ENCODE measurements at places on chromosomes 2 and 18.
A peak's percentile ranks its signal among the peaks of the same experiment; 100 is the strongest.

DNA sequence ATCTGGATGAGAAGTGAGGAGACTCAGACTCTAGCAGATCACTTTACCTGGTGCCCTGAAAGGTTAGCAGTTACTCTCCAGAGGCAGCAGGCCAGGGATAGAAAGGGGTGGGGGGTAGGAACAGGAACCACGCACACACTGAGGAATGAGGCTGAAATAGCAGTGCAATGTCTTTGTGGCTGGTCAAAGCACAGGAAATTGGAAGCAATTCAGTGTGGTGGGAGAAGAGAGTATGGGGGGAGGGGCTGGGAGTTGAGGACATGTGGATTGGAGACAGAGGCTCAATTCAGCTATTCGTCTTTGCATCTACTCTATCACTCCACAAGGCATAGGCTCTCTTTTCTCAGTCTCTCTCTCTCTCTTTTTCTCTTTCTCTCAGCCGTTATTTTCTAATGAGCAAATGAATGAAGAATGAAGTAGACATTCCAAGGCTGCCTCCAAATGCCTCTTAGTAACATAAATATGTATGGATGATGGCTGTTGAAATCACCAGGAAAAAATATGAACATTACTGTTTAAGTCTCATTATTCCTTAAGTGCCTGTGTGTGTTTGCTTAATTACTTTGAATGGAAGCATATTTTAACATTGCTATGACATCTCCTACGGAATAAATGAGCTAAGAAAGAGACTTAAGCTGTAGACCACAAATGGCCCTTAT, 979.4 kb downstream of the TSN start:
- no peak for DNase-seq
- H3K4me1 ChIP-seq = no peaks in the 10 kb centered on the region
- H3K36me3 ChIP-seq = no peaks in the 10 kb centered on the region
- H3K27ac ChIP-seq = no peak overlapping the region

- H3K4me1 ChIP-seq = no peaks in the 10 kb centered on the region
- no peaks in the 10 kb centered on the region for H3K27me3 ChIP-seq
- no peak for DNase-seq
- H3K36me3 ChIP-seq = no peaks in the 10 kb centered on the region
- no peak overlapping the region for H3K27ac ChIP-seq
Observed at GRCh38 chr2:23503682-23504081, 118.7 kb downstream of the KLHL29 start.

GRCh38 chr2:1505031-1505441, 91.8 kb downstream of the TPO start:
- peaks cover under 1% of the 10 kb centered on the region for H3K4me1 ChIP-seq
- DNase-seq = no peak
- H3K27ac ChIP-seq = no peak overlapping the region
- H3K4me3 ChIP-seq = no peak overlapping the region

- H3K36me3 ChIP-seq = no peaks in the 10 kb centered on the region
- DNase-seq = no peak
- no peaks in the 10 kb centered on the region for H3K27me3 ChIP-seq
- no peak overlapping the region for H3K4me3 ChIP-seq
Observed at GRCh38 chr2:769771-770170, 92.6 kb upstream of the TMEM18 start.

GRCh38 chr18:26711756-26712155, 153.8 kb downstream of the AQP4 start:
- H3K27me3 ChIP-seq = no peaks in the 10 kb centered on the region
- no peaks in the 10 kb centered on the region for H3K36me3 ChIP-seq
- no peak overlapping the region for H3K4me3 ChIP-seq
- peaks cover 7% of the 10 kb centered on the region for H3K4me1 ChIP-seq
- no peak overlapping the region for H3K27ac ChIP-seq

DNA sequence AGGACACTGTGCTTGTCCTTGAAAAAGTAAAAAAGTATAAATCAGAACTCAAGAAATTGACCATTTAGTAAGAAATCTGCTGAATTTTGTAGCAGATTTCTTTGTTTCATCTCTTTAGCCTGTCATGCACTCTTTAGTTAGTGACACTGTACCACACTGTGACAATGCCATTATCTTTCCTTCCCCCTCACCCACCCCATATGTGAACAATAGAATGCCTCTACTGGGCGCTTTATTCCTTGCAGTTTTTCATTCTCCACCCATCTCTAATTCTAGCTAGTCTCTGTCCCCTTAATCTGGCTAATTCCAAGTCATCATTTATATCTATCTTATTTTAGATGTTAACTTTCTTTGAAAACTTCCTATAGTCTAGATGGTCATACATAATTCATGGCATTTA, 241.0 kb downstream of the LRP1B start:
- H3K36me3 ChIP-seq = no peaks in the 10 kb centered on the region
- H3K4me3 ChIP-seq = no peak overlapping the region
- H3K27me3 ChIP-seq = no peaks in the 10 kb centered on the region
- DNase-seq = no peak
- H3K4me1 ChIP-seq = no peaks in the 10 kb centered on the region

DNA sequence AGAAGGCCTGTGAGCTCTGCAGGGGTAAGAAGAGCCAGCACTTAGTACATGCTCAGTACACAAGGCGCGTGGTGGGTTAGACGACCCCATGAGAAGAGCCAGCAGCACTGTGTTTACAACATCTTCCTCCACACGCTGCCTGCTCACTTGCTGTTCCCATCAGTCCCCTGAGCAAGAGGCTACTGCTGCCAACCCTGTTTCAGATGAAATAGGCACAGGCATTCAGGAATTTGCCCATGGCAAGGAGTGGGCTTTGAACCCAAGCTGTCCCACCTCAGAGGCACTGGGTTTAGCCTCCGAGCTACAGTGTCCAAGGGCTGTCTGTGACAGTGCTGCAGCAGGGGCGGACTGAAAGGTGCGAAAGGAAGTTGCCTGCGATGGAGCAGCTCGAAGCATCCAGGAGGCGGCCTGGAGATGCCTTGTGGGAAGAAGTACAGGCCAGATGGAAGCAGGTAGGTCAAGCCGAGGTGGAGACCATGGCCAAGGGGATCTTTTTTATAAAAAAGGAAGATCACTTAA, 121.5 kb upstream of the PXDN start:
- DNase-seq = no peak
- no peaks in the 10 kb centered on the region for H3K27me3 ChIP-seq
- no peaks in the 10 kb centered on the region for H3K36me3 ChIP-seq
- no peaks in the 10 kb centered on the region for H3K4me1 ChIP-seq

DNA sequence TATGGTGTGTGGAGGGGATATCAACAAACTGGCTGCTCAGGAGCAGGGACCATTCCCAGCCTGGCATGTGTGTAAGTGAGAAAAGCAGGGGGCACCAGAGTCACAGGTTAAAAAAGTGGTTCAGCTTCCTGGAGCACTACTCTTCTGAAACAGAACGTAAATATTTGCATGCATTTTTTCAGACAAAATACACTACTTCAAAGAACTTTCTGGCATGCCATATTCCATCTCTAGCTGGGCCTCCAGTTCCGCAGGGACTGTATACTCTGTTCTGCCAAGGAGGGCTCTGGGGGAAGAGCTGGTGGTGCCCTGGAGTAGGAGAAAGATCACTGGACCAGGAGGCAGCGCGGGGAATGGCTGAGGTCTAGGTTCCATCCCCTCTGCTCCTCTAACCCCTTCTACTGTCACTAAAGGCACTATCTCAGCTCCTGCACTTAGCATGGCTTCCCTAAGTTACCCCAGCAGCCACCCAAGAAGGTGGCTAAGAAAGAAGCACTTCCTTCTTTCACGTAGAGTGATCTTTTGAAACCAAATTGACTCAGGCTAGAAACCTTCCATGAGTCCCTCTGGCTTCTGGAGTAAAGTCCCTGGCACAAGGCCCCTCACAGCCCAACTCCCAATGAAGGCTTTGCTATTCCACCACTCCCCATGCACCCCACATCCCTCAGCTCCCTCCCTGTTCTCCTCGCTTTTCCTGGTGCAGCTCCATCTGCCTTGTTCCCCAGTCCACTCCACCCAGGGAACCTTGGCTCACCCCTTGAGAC, 57.6 kb upstream of the CABLES1 start:
- H3K4me3 ChIP-seq = no peak overlapping the region
- peaks cover 19% of the 10 kb centered on the region for H3K4me1 ChIP-seq
- H3K36me3 ChIP-seq = no peaks in the 10 kb centered on the region
- peak overlapping the region; percentile 61 for H3K27ac ChIP-seq

DNA sequence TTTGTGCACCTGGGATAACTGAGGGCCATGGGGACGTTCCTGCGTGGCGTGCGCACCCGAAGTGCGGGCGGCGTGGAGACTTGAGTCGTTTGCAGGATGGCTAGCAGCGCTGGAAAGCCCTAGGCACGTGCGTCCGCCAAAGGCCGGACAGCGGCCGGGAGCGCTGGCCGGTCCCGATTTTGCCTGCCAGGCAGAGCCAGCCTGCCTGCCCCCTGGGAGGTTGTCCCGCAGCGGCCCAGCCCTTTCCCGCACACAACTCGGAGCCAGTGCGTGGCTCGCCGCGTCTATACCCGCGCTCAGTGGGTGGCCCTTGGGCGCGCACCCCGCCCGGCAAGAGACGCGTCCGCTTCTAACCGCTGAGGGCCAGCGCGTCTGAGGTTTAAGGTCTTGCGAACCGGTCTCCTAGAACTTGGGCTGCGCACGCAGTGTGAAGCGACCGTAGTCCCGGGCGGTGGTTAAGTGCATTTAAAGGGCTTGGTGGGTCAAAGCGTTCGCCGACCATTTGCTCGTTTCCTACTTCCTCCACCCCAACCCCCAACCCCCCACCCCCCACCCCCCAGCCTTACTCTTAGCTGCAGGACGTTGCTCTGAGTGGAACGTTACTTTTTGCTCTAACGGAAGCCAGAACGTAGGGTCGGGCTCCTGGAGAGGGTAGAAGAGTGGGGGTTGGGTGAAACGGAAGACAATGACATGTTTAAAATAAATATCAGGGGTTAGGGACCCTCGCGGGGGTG, 627 bp downstream of the CDCA7 start:
- H3K4me1 ChIP-seq = peaks cover 20% of the 10 kb centered on the region
- peak overlapping the region; percentile 54 for H3K4me3 ChIP-seq
- H3K27me3 ChIP-seq = peaks cover 5% of the 10 kb centered on the region
- no peak overlapping the region for H3K27ac ChIP-seq

- no peak for DNase-seq
- no peaks in the 10 kb centered on the region for H3K27me3 ChIP-seq
- H3K4me1 ChIP-seq = no peaks in the 10 kb centered on the region
- no peak overlapping the region for H3K4me3 ChIP-seq
Observed at GRCh38 chr18:340044-340443, 72.2 kb upstream of the THOC1 start.

DNA sequence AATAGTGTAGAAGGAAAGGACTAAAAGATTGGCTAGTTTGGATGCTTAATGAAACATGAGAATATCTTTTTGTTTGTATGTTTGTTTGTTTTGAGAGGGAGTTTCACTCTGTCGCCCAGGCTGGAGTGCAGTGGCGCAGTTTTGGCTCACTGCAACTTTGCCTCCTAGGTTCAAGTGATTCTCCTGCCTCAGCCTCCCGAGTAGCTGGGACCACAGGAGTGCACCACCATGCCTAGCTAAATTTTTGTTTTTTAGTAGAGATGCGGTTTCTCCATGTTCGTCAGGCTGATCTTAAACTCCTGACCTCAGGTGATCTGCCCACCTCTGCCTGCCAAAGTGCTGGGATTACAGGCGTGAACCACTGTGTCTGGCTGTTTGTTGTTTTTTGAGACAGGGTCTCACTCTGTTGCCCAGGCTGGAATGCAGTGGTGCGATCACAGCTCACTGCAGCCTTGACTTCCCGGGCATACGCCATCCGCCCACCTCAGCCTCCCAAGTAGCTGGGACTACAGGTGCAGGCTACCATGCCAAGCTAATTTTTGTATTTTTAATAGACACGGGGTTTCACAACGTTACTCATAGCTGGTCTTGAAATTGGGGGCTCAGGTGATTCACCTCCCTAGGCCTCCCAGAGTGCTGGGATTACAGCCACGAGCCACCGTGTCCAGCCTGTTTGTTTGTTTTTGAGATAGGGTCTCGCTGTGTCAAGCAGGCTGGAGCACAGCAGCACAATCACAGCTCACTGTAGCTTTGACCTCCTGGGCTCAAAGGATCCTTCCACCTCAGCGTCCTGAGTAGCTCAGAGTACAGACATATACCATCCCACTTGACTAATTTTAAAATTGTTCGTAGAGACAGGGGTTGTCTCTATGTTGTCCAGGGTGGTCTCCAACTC, 209.2 kb downstream of the MYCN start:
- H3K4me3 ChIP-seq = no peak overlapping the region
- H3K36me3 ChIP-seq = no peaks in the 10 kb centered on the region

DNA sequence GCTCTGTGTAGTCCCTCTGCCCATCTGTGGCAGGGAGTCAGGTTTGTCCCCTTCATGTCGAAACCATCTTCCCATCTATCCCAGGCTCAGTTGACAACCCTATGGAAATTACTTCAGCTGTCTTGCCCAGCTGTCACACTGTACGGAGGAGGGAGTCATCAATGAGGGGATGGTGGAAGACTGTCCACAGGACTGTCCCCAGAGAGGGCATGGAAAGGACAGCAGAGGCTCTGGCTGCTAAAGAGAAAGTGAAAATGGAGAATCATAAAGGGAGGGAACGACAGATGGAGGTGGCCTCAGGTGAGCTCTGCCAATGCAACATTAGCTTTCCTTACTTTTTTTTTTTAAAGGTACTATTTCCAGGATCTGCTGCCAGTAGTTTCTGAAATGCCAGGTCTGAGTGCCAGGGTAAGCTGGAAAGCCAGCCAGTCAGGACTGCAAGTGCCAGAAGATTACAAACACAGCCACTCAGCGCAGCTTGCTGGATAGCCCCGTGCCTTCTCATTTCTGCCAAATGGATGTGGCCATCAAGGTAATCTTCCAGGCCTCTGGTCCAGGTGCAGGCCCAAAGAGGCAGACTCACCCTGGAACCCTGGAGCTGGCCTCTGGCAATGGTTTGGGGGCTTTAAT, 192.8 kb downstream of the AGPS start:
- H3K27me3 ChIP-seq = no peaks in the 10 kb centered on the region
- H3K4me1 ChIP-seq = no peaks in the 10 kb centered on the region
- DNase-seq = no peak

DNA sequence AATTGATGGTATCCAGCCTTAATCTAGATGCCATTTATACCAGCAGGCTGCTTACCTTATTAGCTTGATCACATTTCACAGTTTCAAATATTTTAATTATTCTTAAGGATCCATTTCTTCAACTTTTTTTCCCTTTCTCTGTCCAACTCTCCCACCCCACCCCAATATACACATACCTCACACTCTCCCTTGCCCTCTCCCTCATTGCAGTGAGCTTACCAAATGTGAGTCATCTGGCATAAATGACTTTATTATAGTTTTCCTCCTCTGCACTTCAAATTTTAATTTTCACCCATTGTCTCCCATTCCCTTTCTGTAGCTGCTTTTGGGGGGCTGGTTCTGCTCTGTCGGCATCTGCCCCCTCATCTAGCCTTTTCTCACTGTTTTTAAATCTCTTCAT, 12.9 kb downstream of the HTR2B start:
- H3K4me1 ChIP-seq = no peaks in the 10 kb centered on the region
- no peak overlapping the region for H3K27ac ChIP-seq
- DNase-seq = no peak
- no peak overlapping the region for H3K4me3 ChIP-seq

DNA sequence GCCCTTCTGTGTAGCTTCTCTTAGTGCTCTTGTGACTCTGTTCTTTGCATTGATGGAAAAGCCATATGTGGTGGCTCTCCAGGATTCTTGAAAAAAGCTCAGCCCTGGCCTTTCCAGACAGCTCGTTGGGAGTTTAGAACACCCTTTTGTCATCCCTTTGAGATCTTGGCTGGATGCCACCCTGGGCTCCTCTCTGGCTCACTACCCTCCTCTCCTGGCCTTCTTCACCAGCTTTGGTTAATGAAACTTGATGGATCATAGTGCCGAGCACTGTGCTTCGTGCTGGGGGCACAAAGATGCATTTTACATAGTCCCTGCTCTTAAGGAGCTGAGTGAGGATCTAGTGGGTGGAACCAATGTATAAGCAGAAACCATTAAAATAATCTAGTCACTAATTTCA, 15.6 kb upstream of the FHOD3 start:
- H3K27me3 ChIP-seq = no peaks in the 10 kb centered on the region
- no peaks in the 10 kb centered on the region for H3K36me3 ChIP-seq
- no peak for DNase-seq

GRCh38 chr18:10514601-10515000, 11.2 kb upstream of the NAPG start:
- no peak overlapping the region for H3K4me3 ChIP-seq
- H3K27me3 ChIP-seq = no peaks in the 10 kb centered on the region
- no peak overlapping the region for H3K27ac ChIP-seq

All from upper lobe of left lung (tissue), 6 donors.